ENCODE measurements at places on chromosomes 2 and 18.

DNA sequence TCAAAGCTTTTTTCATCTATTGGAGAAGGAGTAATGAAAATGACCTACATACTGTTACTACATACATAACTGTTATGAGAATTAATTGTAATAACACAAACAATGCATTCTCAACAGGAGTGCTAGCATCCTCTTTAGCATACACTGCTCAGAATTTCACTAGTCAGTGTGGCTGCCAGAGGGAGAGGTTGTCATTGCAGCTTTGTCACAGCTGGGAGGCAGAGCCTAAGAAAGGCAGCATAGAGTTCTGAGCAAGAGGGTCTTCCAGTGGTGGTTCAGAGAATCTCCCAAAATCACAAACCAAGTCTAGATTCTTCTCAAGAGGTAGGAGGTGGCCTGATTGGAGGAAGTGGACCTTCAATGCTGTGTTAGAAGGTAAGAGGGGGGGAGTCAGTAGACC is 286.7 kb upstream of the CYRIA start:
- DNase-seq, result no peak

- DNase-seq, result no peak
Observed at GRCh38 chr2:42652086-42652485, 83.7 kb downstream of the MTA3 start.

GRCh38 chr18:74477771-74478170 is 18.4 kb upstream of the CNDP2 start:
- DNase-seq, result no peak

- no peak for DNase-seq
Observed at GRCh38 chr2:72114693-72115051, 33.0 kb downstream of the CYP26B1 start.

DNA sequence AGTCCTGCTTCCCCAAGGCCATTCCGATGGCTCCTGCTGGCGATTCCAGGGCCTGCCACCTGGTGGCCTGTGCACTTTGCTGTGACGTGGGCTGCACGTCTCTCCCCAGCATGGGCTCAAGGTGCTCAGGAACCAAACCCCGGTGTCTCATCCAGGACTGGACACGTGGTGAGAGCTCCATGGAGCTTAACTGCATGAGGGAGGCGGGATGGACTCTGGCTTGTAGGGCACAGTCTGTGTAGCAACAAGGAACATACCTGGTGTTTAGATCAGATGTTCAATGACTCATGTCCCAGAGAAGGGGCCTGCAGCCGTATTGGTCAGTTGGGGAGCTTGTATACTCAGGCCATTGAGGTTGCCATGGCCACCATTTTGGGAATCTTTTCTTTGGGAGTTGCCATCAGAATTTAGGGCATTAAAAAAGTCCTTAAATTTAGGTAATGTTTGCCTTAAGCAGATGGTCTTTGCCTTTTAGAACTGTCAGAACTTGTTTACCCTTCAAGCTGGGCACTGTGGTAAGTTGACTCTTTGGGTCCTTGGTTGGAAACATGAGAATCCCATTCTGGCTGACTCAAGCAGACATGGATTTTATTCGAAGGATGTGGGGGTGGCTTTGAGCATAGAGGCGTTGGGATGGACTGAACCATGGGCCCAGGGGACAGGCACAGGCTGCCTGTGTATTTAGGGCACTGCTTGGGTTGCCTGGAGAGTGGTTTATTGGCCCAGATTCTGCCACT is 21.0 kb downstream of the AGAP1 start:
- DNase-seq, result no peak

DNA sequence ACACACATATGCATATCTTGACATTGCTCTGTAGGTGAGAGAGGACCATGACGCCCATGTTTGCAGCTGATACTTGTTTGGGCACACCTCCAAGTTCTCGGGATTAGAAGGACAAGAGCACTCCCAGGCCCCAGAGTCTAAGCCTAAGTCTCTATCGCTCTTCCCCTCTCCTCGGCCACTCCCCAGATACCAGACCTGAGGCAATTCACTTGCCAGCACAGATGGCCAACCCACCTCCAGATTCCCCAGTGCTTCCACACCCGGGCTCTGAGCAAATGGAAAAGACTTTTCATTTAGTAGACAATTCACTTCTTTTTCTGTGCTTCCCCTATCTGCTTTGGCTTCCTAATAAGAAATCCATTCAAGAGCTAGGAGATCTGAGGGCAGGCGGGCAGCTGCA is 32.9 kb downstream of the EHD3 start:
- no peak for DNase-seq

GRCh38 chr2:104965900-104966299 is 72.0 kb upstream of the MRPS9 start:
- DNase-seq, result no peak

GRCh38 chr18:58662118-58662517 is 9.1 kb upstream of the MALT1 start:
- DNase-seq, result no peak

- DNase-seq, result no peak
Observed at GRCh38 chr2:167182403-167182802, 294.1 kb downstream of the XIRP2 start.

- no peak for DNase-seq
Observed at GRCh38 chr2:179098080-179098689, 48.2 kb upstream of the CCDC141 start.

- DNase-seq, result peak; percentile 5
Observed at GRCh38 chr2:83595926-83596325, 863.2 kb downstream of the SUCLG1 start.

- DNase-seq, result peak; percentile 97
Observed at GRCh38 chr2:43293744-43294695, 67.6 kb upstream of the ZFP36L2 start.

- no peak for DNase-seq
Observed at GRCh38 chr2:112010751-112011150, 44.3 kb upstream of the TMEM87B start.

- no peak for DNase-seq
Observed at GRCh38 chr18:54090856-54091255, 133.6 kb downstream of the MBD2 start.

GRCh38 chr2:74267068-74267467 is 68.7 kb downstream of the MTHFD2 start:
- DNase-seq, result no peak

- DNase-seq, result peak; percentile 48
Observed at GRCh38 chr2:158999458-158999857, 31.0 kb downstream of the TANC1 start.

- peak; percentile 49 for DNase-seq
Observed at GRCh38 chr18:28267276-28267675, 90.3 kb upstream of the CDH2 start.

DNA sequence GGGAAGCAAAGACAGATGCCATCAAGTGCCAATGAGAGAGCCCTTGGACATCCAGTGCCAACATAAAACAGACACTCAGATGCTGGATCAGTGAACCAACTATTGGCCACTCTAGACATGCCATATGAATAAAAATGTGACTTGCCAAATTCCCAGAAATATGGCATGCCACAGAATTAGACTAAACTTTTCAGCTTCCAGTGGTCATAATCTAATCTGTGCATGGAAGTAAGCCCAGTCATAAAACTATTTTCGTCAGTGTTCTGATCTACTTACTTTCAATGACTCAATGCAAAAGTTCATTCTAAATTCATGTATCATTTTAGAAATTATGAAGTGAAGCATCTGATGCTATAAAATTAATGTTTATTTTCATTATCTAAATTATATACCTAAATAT is 1506.2 kb upstream of the NXPH2 start:
- no peak for DNase-seq

- DNase-seq, result no peak
Observed at GRCh38 chr18:69483574-69483973, 82.9 kb downstream of the DOK6 start.

GRCh38 chr2:212908031-212908430 is 243.4 kb downstream of the IKZF2 start:
- no peak for DNase-seq

DNA sequence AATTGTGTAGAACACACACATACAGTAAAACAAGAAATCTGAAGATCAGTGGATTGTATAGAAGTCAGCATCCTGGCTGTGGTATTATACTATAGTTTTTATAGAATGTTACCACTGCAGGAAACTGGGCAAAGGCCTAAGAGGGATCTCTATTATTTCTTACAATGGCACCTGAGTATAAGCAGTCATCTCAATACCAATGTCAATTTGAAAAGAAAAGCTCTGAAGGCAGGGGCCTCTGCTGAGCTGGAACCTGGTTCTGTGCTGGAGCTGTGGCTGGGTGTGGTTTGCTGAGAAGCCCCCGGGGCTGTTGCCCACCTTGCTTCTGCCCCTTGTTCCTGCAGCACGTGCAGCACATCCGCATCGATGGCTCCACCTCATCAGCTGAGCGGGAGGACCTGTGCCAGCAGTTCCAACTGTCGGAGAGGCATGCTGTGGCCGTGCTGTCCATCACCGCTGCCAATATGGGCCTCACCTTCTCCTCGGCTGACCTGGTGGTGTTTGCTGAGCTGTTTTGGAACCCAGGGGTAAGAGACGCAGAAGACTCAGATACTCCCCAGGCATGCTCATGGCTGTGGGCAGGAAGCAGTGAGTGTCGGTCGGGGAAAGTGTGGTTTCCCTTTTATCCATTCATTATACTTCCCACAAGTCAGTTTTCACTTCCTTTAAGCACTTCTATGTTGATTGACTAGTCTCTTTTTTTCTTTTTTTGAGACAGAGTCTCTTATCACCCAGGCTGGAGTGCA is 23.5 kb upstream of the RPL37A start:
- DNase-seq, result no peak

- DNase-seq, result peak; percentile 3
Observed at GRCh38 chr2:209424781-209425470, 1.1 kb downstream of the MAP2 start.
